ENCODE measurements at places on chromosomes 7 and 10. TPM values are rescaled to one million over a fixed set of nuclear protein-coding genes. Genes with fewer than 3 reads are reported as not detected.

TCAF1 gene
- 128 TPM for total RNA-seq

DNA sequence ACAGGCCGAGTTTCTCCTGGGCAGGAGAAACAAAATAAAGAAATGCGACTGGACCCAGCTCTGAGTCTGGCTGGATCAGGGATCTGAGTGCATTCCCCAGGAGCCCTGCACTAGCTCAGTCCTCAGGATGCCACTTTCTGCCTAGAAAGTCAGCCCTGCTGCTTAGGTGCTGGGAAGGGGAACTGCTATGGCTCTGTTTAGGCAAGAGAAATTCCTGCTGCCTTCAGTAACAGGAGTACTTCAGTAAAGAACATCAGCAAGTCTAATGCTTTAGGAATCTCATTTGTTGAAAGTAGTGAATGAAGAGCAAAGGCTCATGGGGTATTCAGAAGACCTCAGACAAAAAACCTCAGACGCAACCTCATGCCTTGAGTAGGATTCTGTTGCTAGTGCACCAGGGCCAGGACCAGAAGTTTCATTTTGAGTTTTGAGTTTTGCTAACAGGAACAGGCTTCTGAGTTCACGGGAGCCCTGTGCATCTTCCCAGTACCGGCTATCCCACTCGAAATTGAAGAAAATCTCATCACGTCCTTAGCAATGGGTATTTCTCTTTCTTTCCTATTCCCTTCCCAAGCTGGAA is 170.8 kb upstream of the CDCA7L start:
- no peak for DNase-seq

- no peak for DNase-seq
Observed at GRCh38 chr7:92725161-92725925, 111.0 kb downstream of the CDK6 start.

DNA sequence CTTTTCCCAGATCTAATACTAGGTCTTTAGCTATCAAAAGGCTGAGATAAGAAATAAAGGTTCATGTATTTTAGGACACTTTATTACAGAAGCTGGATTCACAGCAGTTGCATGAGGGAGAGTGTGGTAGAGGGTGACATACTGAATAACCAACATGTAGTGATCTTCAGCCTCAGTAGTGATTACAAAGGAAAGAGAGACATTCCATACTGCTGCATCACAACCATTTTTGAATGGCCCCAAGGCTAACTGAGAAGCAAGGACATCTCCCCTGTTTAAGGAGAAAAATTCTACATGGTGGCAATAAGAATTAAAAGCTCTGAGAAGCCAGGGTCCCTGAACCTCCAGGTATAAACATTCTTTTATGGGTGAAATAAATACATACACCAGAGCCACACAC is 35.3 kb downstream of the COG5 start:
- no peak for DNase-seq

- DNase-seq, result no peak
Observed at GRCh38 chr10:37632641-37633040, 224.8 kb downstream of the ZNF248 start.

GRID2IP gene
- 1.5 TPM for total RNA-seq

GRCh38 chr10:103125323-103126267 is 67.5 kb downstream of the NT5C2 start:
- no peak for DNase-seq

DNA sequence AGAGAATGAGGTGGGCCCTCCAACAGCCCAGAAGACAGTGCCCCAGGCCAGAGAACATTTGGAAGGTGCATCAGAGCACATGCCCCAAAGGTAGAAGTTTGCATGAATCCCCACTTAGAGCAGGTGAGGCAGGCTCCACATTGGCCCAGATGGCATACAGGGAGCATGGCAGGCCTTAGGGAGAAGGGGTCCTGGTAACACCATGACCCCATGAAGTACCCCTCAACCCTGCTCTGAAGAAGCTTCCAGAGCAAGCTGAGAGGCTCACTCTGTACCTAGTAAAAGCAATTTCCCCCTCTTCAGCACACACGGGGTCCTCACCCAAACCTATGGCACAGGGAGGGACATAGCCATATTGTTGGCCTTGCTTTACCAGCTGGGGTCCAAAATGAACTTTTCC is 162.6 kb downstream of the BUB3 start:
- DNase-seq, result no peak

DNA sequence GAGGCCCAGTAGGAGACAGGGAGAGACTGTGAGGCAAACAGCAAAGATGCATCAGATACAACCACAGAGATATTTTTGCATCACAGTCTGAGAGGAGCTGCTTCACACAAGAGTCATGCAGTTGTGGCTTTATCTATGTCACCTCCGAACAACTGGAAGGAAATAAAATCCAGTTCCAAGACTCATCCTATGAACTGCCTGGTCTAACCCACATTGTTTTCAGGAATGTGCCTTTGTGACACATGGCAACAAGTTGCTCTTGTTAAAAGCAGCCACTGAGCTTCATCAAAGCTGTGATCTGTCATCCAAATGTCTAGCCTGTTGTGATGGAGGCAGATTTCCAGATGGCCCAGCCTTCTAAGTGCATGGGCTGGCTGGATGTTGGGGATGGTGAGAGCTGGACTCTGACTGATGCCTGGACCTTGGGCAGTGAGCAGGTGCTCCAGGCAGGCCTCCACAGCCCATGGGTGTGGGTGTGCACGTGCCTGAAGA is 255.0 kb downstream of the BMPER start:
- DNase-seq, result no peak

Data from dorsolateral prefrontal cortex (tissue), 122 donors.